ENCODE measurements at places on chromosomes 5 and 9.

- peak; percentile 37 for DNase-seq
These were observed 20.1 kb upstream of the TCERG1 start for GRCh38 chr5:146426853-146427618.

DNA sequence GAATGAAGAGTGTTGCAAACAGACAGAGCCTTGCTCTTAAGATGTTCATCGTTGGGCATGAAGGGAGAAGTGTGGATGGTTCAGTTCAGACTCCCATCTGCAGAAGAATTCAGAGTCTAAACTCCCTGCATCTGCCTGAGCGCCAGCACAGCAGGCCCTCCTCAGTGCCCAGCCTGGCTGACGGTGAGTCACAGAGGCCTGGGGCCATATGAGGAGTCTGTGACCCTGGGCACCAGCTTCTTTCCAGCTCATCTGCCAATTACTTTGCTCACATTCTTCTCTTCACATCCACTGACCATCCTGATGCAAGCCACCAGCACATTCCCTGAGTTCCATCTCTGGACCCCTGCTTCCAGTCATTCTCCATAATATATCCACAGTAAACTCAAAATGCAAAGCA is 401.1 kb upstream of the TRPC7 start:
- DNase-seq: no peak

- no peak for DNase-seq
These were observed 24.9 kb downstream of the ADAM19 start for GRCh38 chr5:157550663-157551062.

DNA sequence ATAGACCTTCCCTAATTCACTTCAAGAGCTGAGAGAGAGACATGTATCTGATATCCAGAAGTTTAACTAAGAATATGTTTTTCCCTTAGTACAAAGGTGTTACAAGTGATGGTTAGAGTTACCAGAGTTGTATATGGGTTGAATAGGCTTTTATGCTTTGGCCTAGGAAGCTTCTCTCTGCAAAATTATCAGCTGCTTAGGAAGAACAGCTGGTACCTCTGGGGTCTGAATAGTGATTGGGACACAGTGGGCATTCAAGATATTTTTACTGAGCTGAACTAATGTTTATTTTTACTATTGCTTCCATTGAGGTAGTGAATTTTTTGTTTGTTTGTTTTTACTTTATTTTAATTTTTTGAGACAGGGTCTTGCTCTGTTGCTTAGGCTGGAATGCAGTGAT is 67.6 kb upstream of the BASP1 start:
- no peak for DNase-seq

DNA sequence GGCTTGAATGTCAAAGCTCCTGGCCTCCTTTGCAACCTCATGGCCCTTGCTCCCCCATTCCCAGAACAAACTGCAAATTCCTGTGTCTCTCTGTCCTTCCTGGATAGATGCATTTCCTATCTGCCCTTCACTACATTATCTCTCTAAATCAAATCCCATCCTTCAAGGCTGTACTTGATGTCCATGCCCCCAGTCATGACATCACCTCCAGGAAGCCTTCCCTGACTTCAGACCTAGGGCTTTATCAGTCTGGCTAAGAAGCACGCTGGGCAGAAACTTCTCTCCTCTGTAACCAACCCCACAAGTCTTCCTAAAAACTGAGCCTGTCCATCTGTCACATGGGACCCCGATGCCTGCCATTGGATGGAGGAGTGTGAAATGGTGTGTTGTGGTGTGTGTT is 25.7 kb upstream of the TNIP1 start:
- no peak for DNase-seq

DNA sequence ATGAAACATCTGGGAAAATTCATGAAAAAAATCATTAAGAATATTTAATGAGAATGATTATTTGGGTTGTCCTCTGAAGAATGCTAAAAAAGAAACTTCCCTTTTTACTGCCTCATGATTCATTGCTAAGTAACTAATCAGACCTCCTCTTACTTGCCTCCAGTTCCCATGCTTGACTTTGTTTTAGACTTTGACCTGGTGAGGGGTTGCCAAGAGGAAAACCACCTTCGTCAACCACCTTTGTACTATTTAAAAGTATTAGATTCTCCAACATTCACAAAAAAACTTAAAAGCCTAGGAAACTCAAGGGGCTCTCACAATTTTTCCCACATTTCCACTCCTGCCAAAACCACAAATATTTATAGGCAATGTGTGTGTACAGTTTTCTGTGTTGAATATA is 115.2 kb upstream of the ST8SIA4 start:
- no peak for DNase-seq

DNA sequence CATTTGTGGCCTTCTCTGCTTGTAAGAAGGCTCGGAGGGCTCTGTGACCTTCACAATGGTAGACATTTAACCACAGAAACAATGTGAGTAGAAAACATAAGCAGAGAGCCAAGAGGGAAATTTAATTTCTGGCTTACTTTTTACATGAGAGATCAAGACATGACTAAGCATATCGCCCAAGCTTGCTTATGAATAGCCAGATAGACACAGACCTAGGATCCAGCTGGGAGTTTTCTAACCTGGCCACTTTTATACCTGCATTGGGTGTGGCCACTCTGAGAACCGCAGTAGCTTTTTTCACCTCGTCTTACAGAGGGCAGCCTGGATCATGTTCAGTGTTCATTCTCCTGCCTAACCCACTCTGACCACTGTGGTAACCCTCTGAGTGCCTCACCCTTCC is 244.9 kb upstream of the KCNN2 start:
- DNase-seq: no peak

- DNase-seq: no peak
These were observed 226.4 kb downstream of the PCSK5 start for GRCh38 chr9:76116913-76117312.

DNA sequence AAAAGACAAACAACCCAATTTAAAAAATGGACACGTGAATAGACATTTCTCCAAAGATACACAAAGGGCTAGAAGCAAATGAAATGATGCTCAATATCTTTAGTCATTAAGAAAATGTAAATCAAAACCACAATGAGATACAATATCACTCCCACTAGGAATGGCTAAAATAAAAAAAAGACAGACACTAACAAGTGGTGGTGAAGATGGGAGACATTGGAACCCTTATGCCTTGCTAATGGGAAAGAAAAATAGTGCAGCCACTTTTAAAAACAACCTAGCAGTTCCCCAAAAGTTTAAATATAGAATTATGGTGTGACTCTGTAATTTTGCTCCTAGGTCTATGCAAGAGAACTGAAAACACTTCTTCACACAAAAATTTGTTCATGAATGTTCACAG is 40.7 kb downstream of the SH3TC2 start:
- no peak for DNase-seq

DNA sequence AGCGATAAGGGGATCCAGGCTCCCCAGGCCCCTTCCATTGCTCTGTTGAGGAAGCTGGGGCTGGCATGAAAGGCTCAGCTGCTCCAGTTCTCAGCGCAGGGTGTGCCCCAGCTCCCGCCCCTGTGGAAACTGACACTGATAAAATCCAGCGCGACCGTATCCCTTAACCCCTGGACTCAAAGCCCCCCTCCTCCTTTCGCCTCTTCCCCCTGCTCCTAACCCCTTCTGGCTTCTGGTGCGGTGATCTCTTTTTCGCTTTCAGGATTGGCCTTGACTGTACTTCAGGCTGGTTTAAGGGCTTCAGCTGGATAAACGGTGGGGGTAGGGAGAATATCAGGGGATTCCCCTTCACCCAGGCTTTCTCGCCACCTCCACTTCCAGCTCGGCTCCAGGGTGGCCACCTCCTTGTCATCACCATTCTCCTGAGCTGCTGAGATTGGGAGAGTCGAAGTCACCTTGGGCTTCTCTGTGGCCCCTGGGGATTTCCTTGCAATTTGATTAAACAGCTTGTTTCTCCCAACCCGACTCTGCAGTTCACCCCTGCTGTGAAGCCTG is 843 bp downstream of the BSPRY start:
- DNase-seq: no peak

- no peak for DNase-seq
These were observed 24.4 kb upstream of the ZNF366 start for GRCh38 chr5:72531496-72532190.

- DNase-seq: no peak
These were observed 22.5 kb downstream of the ABO start for GRCh38 chr9:133252301-133253020.

DNA sequence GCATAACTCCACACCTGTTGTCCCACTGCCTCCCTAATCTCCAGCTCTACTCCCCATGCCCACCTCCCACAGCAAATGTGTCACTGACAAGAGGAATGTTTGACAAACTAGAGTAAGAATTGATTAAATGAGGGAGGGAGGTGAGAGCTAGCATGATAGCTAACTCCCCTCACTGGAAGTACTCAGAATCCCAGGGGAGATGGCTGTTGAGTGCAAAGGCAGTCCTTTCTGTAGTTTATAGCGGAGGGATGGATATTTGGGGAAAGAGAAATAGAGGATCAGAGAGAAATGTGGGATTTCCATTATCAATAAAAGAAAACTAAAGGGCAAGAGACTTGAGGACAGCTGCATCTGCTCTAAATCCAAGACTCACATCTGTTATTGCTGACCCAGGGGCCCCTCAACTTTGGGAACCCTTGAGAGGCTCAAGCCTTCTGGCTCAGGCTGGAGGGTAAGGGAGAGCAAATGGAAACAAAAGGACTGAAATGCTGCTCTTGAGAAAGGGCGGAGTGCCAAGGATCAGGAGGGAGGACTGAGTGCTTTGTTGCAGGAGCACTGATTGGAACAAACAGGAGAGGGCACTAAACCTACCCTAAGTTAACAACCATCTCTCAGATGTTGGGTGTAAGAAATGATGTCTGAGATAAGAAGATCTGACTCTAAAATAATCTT is 372.1 kb downstream of the NTRK2 start:
- DNase-seq: no peak

GRCh38 chr5:111706345-111706744 is 50.6 kb downstream of the NREP start:
- DNase-seq: no peak

DNA sequence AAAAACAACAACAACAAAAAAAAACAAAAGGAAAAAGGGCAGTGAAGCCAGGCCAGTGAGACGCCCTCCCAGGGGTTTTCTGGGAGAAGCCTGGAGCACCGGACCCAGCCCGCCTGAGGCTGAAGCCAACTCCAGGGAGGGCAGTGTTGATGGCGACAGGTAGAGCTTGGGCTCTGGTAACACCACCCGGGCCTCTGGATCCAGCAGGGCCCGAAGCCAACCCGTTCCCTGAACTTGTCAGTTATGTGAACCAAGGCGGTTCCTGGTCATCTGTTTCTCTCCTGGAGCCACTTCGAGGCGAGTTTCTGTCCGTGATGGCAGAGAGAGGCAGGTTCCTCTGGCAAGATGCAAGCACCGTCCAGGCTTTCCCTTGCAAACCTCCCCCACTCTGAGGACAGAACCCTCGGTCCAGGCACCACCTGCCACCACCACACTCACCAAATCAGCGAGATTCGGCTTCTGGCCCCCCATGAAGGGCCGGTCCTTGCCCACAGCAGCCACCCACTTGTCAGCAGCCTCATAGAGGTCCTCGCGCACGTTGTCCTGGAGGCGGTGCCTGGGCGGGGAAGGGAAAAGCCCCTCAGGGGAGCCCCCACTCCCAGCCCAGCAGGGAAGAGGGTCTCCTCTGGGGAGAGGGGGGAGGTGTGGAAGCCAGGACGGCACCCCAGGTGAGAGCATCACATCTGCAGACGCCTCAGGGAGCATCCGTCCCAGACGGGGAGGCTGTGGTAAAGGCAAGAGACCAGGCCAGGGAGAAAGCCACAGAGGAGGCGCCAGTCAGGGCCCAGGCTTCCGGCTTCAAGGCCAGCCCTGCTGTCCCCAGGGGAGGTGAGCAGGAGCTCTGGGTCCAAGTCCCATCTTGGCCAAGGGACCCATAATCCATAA is 5.4 kb downstream of the PTGES2 start:
- no peak for DNase-seq

DNA sequence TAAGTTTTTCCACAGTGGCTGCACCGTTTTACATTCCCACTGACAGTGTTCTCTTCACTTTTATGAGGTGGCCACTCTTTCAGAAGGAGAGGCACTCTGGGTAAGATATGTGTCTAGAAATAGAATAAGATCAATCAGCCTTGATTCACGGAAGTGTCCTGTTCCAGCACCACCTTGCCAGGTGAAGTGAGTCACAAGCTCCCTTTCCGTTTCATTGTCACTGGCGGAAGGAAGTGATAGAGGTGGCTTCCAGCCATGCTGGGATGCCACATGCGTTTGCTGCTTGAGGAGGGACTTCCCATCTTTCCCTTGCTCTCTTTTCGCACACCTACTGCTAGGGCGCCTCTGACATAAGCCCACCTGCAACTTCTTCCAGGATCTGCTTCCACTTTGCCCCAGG is 217.1 kb downstream of the PIK3R1 start:
- DNase-seq: peak; percentile 20

GRCh38 chr5:155799308-155799707 is 527.7 kb upstream of the SGCD start:
- DNase-seq: no peak

GRCh38 chr5:147836439-147836838 is 5.0 kb upstream of the SPINK1 start:
- DNase-seq: no peak

GRCh38 chr5:162995568-162995967 is 441.8 kb upstream of the CCNG1 start:
- DNase-seq: no peak

DNA sequence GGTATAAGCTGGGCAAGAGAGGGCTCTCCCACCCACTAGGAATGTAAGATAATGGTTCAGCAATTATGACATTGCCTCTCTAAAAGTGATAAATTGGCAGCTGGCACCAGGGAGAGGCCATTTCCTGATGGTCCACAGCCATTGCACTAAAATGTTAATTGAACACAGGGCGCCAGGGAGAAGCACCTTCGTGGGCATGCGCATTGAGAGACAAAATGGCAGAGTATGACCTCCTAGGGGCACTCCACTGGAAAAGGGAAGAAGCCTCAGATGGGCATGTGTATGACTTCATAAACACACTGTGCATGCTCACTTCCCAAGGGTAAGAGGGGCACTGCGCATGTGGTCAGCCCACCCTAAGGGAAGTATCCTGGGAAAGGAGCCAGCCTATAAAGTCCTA is 419.2 kb downstream of the AGTPBP1 start:
- DNase-seq: no peak

GRCh38 chr5:93070938-93071337 is 510.1 kb downstream of the NR2F1-AS1 start:
- DNase-seq: no peak

DNA sequence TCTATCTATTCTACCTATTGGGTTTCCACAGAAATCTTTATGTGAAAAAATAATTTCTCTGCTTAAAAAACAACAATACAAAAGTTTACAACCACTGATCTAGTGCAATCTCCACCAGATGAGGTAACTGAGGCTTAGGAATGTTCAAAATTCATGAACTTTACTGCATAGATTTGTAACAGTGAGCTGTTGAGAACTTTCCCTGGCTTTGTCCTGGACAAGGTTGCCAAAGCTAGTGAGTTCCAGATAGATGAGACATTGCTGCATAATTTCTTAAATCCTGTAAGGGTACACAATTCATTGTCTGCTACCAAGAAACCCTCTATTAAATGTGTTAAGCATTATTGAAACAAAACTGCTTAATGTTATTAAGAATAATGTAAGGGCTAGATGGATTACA is 102.7 kb downstream of the OSMR start:
- no peak for DNase-seq

DNA sequence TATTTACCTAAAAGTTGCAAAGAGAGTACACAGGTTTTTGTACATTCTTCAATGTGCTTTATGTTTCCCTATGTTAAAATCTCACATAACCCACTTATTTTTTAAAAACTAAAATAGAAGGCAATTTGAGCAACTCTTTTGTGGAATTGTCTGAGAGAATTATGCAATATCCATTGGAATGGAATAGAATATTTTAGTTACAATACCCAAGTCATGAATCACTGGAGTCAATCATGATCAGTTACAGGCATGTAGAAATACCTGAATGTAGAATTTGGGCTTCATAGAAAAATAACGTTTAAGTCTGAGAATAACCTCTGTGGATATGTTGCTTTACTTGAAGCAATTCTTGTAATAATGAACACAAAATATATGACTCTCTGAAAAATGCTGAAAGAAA is 143.3 kb downstream of the FGF10 start:
- no peak for DNase-seq

Measured in CD4-positive, alpha-beta memory T cell (primary cell).